ENCODE measurements at places on chromosomes 13 and 19.
A peak's percentile ranks its signal among the peaks of the same experiment; 100 is the strongest.

DNA sequence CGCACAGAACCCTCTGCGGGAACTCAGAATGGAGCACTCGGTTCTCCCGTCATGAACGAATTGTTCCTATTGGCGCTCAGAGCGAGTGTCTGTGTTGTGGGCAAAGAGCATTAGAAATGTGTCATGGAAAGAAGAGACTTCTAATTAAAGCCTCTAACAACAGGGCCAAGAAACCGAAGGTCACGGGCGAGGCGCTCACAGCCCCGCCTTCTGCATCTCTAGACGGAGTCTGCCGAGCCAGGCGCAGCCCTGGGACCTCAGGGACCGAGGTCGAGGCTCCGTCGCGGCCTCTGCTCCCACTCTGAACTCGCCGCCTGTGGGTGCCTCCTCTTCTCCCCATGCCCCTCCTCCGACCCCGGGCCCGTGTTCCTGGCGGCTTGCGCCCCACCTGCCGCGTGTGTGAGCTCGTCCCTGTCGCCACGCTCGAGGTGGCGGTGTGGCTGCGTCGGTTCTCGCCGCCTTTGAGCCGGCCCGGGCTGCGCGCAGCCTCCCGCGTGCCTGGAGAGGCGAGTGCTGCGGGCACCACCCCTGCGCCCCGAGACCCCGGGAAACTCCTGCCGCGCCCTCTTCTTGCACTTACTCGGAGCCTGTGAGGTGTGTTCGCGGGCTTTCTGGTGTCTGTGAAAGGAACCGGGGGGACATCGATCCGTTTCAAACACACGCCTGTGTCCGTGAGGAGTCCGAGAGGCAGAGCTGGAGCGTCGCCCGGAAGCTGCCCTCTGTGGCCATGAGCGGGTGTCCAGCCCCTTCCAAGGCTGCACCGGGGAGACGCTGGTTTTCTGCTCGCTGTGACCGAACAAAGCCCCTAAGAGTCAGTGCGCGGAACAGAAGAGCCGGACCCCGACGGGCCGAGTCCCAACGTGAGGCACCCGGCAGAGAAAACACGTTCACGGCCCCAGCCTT lies 45.4 kb upstream of the SPACA7 start:
- no peak for DNase-seq

DNA sequence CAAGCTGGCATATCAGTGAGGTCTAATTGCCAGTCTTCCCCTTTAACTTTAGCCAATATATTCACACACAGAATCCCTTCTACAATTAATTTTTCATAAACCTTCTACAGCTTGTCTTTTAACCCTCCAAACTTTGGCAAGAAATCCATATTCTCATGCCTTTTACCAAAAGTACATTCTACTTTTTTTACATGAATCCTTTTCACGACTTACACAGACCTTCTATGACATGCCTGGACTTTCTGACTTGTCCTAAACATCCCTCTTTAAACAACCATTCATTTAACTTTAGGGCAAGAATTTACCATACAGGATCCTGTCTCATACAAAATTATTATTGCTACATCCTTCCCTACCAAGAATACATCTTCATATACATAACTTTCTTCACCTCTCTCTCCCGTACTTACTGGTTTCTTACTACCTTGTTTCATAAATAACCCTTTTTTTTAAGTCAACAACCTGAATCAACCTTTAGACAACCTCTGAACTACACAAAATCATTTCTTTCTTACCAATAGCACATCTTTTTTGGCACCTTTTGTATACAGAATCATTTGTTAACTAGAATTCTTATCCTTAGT lies 23.5 kb downstream of the ZNF544 start:
- no peak for DNase-seq

DNA sequence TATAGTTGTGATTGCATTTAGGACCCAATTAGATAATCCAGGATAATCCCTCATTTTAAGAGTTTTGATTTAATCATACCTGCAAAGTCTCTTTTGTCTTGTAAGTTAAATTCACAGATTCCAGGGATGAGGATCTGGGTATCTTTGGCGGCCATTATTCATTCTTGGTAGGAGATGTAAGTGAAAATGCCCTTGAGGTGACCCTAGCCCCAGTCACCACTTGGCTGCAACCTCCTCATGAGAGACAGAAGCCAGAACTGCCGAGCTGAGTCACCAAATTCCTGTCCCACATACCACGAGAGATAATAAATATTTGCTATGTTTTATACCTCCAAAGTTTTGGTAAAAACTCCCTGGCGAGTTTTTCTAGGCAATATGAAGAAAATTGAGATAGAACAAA lies 389.4 kb downstream of the RFC3 start:
- DNase-seq: peak; percentile 49

DNA sequence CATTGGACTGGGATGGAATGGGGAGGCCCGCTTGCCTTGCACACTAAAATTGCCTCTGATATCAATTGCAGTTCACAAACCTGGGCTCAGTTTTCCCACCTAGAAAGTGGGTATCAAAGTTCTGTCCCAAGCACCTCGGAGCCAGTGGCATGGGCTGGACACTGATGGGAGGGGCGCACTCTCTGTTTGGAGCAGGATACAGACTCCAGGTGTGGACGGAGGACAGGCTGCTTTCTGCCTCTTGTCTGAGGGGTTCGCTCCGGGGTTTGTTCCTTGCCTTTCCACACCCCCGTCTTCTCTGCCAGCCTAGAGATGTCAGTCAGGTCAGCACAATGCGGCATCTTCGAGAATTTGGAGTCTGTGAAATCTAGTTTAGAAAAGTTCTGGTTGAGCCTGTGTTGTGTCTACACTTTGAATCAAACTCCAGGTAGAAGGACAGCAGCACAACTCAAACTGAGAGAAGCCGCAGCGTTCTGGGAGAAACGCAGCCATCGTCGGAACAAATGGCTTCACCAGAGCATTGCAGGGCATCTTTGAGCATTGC lies 141.9 kb downstream of the TEX29 start:
- DNase-seq: no peak

- no peak for DNase-seq
These were observed 487.1 kb upstream of the SGCG start for GRCh38 chr13:22693691-22694090.

Data from fibroblast of gingiva (primary cell).